ENCODE measurements at places on chromosomes 12 and 14.
A peak's percentile ranks its signal among the peaks of the same experiment; 100 is the strongest.

- no peak for DNase-seq
Measured at GRCh38 chr14:61101803-61102548, 120.9 kb downstream of the SLC38A6 start.

DNA sequence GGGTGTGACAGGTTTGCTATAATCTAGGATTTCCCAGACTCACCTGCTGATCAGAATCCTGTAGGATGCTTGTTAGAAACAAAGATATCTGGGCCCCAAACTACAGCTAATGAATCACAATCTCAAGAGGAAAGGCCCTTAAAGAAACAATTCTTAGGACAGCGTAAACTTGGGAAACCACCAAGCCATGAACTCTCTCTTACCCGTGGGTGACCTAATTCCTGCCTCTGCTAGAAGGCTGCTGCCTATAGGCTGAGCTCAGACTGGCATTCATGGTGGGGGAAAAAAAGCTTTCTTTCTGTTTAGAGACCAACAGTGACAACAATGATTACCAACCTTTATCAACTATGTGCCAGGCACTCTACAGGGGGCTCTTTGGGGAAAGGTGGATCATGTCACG, 213.9 kb upstream of the FKBP4 start:
- no peak for DNase-seq

DNA sequence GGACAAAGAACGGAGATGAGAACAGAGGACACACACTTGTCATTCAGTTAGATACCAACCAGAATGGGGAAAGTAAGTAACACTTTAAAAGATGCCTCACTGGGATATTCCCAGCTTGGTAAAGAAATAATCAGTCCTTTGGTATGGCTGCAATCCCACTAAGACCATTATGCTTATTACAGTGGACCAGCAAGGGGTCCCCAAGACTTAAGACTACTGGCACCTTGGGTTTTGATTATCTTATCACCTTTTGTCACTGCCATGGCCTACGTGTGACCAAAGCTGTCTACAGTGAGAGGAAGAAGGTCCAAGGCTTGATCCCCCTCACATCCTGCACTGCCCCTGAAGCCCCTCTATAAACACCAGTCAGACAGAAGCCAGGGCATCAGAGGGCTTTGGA, 65.8 kb downstream of the TRAFD1 start:
- DNase-seq: no peak

- no peak for DNase-seq
Measured at GRCh38 chr12:49615725-49616124, 7.6 kb upstream of the PRPF40B start.

DNA sequence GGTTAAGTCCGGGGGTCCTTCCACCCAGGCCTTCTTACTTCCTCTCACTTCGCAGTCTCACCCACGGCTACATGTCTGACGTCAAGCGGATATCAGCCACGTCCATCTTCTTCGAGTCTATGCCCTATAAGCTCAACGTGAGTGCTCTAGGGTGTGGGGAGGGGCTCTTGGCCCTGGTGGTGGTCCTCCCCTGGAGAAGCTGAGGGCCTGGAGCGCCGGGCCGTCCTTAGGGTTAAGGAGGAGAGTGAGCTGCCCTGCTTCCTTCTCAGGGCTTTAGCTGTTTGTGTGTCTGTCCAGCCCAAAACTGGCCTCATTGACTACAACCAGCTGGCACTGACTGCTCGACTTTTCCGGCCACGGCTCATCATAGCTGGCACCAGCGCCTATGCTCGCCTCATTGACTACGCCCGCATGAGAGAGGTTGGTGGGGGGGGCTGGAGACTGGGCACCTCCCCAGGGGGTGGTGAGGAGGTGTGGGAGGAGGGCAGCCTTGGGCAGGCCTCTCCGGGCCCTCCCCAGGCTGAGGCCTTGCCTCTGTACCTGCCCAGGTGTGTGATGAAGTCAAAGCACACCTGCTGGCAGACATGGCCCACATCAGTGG, 2.7 kb downstream of the SHMT2 start:
- no peak for DNase-seq

- DNase-seq: no peak
Measured at GRCh38 chr14:103510724-103511693, 11.6 kb downstream of the CKB start.

GRCh38 chr14:35284506-35284905, 7.7 kb upstream of the PSMA6 start:
- DNase-seq: no peak

DNA sequence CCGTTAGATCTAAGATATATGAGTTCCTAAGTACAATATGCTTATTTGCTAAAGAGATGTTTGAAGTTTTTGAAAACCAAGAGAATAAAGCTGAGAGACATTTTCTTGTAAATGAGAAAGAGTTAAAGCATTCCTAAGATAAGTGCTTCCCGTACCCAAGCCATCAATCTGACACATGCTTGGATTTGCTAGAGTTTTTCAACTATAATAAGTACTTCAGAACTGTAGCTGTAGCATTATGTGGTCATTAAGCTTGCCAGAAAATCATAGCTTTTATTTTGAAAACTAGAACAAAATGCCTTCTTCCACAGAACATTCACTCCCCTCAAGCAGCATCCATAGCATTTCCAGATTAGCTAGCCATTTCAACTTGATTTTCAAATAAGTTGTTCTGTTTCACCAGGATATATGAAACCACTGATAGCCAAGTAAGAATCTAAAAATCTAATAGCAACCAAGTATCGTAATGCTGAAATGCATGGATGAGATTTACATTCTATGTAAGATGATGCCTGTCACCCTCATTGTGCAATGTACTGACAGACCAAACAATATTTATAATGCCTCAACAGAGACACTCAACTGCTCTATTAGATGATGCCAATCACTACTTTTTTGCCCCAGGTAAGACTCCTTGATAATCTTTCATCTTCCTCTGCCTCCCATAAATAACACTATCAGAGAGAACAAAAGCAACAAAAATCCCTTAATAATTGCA, 8.0 kb downstream of the SNW1 start:
- no peak for DNase-seq

DNA sequence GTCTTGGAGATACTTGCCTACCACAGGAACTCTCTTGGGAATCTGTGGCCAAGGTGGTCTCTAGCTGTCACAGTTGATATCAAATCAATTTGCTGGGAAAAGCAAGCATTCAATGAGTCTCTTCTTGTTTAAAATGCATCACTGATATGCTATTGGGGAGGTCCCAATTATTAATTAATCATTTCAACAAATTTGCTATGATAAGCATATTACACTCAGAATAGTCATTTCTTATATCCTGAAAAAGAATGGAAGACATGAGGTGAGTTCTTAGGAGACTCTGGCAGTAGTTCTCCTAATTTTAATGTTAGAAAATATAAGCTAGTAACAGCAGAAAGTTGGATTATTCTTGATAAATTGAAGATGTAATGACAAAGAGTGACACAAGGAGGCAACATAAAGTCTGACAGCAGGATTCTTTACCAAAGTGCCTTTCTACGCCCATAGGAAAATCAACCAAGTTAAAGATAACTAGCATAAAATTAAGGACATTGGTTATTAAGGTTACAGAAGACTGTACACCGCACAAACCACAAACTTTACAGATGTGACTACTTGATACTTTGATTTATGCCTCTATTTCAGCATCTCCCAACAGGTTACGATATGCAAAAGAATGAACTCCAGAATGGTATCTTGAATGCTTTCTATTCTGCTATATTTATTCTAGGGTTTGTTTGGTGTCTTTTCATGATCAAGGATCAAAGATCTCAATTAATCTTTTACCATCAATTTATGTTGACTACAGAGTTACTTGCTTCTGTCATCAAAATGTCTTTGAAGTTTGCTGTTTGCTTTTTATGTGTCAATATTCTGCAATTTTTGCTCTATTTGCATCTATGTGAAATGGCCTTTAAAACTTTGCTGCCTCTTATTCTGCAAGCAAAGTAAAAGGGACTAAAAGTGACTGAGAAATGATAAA, 349.6 kb upstream of the CLEC14A start:
- no peak for DNase-seq

- DNase-seq: no peak
Measured at GRCh38 chr14:77250927-77251326, 20.1 kb downstream of the NGB start.

DNA sequence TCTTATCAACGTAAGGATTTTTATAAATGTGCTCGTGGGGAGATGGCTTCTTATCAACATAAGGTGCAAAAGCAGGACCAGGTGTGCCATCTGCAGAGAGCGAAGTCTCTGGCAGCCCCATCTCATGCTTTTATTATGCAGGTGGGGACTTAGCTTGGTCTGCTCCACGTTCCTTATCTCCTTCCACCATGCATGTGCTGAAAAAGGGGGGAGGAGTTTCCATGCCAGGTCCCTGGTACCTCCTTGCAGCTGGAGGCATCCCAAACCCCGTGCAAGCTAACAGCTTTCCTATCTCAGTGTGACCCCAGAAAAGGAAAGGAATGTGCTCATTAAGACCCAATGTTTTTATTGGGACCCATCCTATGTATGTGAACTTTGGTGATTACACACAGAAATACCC, 608.5 kb downstream of the TMEM121 start:
- DNase-seq: no peak

- no peak for DNase-seq
Measured at GRCh38 chr12:49345825-49346658, 646 bp upstream of the DNAJC22 start.

- peak; percentile 75 for DNase-seq
Measured at GRCh38 chr14:24806061-24806678, 172.2 kb upstream of the GZMB start.

- DNase-seq: no peak
Measured at GRCh38 chr14:26199590-26200370, 398.1 kb downstream of the NOVA1 start.

GRCh38 chr14:23041729-23042128, 283 bp upstream of the PSMB11 start:
- no peak for DNase-seq

GRCh38 chr12:65204886-65205525, 35.6 kb downstream of the LEMD3 start:
- DNase-seq: no peak

- DNase-seq: no peak
Measured at GRCh38 chr12:53200458-53201176, 6.4 kb downstream of the ITGB7 start.

DNA sequence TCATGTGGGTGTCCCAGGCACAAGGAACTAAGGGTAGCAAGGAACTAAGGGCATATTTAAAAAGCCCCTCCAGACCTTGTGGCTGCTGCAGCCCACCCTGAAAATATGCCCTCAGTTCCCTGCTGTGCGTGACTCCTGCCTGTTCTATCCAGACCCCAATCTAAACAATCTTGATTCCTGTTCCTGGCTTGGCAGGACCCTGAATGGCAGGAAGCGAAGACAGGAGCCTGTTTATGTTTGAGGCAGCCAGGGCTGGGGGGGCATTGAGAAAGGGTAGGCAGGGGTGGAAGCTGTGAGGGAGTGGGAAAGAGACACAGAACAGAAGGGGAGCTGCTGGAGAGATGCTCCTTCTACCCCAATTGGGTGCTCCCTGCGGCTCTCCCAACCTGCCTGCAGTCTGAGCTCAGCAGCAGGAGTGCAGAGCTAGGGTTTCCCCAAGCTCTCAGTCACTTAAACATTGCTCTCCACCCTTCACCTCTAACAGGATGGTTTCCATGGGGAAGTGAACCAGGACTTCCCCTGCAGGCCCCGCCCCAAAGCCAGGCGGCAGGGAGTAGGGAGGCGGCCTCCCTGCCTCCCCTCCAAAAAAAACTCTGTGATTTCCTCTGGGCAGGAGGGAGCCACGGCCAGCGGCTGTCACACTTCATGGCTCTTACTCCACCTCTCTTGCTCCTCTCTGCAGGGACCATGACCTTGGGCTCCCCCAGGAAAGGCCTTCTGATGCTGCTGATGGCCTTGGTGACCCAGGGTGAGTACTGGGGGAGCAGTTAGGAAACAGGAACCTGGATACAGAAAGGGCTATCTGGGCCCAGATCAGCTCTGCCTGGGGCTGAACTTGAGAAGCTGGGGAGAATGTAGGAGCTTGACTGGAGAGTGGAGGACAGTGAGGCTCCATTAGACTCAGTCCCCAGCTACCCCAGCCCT, 4.7 kb downstream of the ACVRL1 start:
- no peak for DNase-seq

DNA sequence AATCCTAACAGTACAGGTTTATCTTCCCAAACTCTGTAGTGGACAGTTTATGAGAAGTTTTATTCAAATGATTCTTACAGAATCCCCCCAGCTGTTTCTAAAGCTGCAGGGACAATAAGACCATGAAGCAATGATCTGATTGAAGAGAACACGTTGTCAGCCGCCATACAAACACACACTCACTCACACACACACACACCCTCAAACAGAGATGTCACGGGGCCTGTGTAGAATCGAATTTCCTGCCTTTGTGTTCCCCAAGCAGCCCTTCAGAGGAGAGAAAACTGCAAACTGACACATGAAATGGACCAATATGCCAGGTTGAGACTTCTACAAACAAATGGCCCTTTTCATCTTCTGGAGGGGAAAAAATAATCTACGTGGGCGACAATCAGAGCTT, 80.5 kb upstream of the TBX3 start:
- DNase-seq: no peak

DNA sequence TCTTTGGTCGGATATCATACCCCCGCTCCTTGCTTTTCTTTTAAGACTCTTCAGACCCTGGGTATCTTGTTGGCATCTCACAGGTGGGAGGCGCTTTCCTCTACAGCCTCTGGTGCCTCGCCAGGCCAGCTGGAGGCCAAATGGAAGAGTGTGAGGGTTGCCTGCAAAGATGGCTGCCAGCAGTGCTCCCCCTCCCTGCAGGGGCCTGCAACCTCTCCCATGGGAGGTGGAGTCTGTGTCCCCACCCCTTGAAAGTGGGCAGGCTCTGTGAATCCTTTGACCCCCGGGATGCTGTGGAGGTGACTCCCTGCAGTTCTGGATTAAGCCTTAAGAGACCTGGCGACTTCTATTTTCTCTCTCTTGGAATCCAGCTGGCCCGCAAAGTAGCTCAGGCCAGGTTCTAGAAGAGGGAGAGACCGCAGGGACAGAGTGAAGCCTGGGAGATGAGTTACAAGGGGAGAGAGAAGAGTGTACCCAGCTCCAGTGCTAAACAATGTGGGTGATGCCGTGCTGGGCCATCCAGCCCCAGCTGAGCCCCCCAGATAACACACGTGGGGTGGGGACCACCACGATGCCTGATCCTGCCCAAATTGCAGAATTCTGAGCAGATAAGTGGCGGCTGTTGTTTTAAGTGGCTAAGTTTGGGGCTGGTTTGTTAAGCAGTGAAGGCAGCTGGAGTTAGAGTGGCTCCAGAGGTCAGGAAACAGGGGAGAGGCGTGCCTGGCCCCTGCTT, 37.9 kb upstream of the NCOR2 start:
- DNase-seq: no peak

DNA sequence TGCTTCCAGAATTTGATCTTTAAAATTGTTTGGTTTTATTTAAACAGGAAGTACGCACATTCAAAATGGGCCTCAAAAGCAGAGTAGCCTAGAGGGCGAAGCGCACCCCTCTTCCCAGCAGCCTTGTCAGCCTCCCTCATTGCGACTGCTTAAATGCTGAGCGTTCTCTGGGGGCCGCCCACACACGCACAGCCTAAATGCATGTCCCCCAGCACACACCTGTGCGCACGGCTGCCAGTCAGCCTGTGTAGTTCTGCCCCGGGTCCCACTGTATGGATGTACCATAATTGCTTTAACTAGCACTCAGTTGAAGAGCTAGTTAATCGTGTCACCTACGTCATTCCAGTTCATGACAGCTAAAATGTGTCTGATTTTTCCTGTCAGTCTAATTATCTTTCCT, 79.3 kb downstream of the TESC start:
- no peak for DNase-seq

- DNase-seq: no peak
Measured at GRCh38 chr12:92639017-92639416, 63.8 kb upstream of the PLEKHG7 start.

- DNase-seq: no peak
Measured at GRCh38 chr14:102796661-102797190, 19.5 kb downstream of the TRAF3 start.
